ENCODE measurements at places on chromosomes 13 and 19.

DNA sequence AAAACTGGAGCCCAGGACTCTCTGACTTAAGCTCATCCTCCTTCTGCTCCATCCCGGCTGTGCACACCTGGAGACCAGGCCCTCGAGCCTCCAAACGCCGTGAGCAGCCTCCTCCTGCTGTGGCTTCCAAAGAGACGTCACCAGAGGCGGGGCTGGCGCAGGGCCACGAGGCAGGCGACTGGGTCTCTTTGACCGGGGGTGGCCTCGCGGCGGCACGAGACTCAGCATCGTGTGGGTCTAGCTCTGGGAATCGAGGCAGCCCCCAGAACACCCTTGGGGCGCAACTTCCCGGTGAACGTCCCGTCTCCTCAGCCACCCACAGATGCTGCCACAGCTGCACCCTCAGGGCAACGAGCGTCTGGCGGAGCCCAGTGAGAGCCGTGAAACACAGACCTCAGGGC, 22.8 kb downstream of the RASA3 start:
- no peak for DNase-seq

DNA sequence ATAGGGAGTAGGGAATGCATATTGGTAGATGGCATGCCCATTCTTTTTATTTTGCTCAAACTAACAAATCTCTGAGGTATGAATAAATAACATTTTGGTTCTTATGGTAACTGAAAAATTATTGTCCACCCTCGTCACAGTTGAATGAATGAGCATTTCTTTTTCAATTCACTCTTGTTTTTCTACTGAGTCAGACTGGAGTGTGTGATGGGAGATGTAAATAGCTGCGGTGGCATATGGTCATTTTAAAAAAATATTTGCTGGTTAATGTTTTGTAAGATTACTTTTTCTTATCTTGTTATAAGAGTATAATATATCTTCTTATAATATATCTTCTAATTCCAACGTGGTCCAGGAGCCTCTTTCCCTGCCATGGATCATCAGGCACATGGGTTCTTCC, 586.5 kb downstream of the SLITRK5 start:
- no peak for DNase-seq

GRCh38 chr13:44971656-44972595, 17.3 kb downstream of the NUFIP1 start:
- no peak for DNase-seq

DNA sequence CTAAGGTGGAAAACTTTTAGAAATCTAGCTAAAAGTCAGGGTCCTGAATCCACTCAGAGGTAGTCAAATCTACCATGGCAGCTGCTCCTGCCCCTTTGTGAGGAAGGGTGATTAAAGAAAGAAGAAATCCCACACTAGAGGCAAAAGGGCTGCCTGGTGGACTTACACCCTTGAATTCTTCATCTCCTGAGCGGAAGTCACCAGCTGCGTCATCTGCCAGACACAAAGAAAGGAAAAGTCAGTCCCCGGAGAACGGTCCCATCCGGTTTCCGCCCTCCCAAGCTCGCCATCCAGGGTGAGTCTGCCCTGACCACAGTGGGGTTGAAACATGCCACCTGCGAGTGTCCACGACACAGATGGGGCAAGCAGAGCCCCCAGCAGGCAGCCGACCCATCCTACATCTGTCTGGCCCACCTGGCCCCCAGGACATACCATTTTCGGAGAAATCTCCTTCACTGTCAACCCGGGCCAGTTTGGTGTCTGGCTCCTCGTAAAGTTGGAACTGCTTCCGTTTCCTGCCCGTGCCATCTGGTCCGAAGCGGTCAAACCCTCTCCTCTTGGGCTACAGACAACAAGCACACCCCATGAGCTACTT, 7.7 kb downstream of the AKAP8 start:
- DNase-seq, result no peak

Measured in GF-D8 (cell line).